Fibroblast of the conjunctiva (primary cell): ENCODE measurements at places on chromosomes 11 and 22.

DNA sequence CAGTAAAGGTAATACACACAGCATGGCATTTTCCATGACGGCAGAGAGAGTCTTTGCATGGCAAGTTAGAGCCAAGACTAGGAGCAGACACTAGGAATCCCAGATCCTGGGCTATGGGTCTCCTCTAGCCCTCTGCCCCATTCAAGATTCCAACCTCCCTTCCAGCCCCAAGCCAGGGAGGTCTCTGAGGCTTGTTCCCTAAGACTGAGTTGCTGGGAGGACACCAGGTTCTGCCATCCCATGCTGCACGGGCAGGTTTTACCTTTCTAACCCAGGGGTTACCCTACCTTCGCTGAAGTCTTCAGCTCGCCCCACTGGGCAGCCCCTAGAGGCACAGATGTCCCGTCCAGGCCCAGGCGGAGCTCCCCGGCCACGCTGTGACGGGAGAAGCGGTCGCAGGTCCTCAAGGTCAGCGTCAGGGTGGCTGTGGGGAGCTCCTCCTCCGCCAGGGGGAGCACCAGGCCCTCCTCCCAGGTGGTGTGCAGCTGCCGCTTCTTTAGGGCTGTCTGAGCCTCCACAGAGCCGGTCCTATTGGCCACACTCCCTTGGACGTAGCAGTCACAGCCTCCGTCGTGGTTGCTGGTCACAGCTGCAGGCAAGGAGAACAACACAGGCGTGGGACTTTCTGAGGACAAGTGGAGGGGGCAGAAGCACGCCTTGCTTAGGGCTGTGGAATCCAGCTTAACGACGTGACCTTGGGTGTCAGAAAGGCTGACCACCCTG is 33.8 kb downstream of the SYT13 start:
- DNase-seq = no peak

DNA sequence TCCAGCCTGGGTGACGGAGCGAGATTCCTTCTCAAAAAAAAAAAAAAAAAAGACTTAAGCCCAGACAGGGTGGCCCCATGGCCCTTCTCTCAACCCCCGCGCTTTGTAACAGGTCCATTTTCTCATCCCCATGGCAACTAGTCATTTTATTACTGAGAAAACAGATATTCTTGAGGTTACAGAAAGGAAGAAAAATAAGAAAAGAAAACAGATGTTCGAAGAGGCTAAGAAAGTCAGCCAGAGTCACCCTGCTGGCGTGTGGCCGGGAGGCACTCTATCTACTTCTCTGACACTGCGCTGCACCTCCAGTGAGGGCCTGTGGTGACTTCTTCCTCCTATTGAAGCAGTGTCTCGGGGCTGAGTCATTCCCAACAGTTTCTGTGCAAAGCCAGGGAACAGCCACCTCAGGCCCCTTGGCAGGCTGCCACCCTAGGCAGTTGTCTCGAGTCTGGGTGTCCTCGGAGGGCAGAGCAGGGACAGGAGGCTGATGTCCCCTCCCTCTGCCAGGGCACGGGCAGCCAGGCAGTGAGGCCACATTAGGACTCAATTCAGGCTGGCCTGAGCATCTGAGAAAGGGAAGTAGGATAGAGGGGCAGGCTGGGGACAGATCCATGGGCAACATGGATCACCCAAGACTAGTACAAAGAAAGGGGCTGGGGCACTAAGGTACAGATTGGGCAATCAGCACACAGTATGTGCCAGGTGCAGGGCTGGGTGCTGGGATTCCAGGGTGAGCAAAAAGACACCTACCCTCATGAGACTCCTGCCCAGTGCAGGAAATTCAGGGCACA is 16.4 kb upstream of the SYVN1 start:
- peak; percentile 9 for DNase-seq

- DNase-seq = no peak
These were observed 375.6 kb upstream of the CCDC90B start for GRCh38 chr11:83661491-83662350.

DNA sequence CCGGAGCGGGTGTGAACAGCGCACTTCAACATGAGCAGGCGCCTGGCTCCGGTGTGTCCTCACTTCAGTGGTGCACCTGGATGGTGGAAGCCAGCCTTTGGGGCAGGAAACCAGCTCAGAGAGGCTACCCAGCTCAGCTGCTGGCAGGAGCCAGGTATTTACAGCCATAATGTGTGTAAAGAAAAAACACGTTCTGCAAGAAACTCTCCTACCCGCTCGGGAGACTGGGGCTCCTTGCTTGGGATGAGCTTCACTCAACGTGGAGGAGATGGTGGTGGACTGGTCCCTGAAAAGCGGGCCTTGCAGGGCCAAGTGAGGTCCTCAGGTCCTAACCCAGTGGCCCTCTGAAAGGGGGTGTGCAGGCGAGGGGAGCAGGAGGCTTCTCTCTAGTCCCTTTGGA is 7.5 kb downstream of the MCAM start:
- no peak for DNase-seq

GRCh38 chr11:126870021-126870420 is 130.5 kb downstream of the KIRREL3 start:
- DNase-seq = no peak

DNA sequence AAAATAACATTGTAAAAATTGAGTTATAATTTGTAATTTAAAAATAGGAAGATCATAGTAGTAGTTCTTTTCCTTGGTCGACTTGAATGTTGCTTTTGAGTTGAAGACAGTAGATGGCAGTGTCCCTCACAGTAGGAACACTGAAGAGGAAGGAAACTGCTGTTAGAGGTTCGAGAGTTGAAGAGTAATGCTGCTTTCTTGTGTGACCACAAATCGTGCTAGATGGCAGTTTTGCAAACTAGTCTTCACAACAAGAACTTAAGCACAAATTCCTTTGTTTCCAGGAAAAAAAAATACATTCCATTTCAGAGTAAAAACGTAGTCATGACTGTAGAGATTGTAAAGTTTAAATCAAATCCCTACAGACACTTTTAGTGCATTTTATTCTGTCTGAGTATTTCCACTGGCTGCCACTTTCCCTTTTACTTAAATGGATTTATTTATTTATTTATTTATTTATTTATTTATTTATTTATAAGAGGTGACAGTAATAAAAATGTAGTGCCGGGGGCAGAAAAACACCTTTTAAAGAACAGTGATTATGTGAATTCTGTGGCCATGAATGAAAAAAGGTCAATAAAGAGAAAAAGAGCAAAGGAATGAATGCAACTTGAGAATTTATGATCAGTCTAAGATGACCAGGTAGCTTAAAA is 54.6 kb downstream of the SPECC1L start:
- DNase-seq = peak; percentile 79

DNA sequence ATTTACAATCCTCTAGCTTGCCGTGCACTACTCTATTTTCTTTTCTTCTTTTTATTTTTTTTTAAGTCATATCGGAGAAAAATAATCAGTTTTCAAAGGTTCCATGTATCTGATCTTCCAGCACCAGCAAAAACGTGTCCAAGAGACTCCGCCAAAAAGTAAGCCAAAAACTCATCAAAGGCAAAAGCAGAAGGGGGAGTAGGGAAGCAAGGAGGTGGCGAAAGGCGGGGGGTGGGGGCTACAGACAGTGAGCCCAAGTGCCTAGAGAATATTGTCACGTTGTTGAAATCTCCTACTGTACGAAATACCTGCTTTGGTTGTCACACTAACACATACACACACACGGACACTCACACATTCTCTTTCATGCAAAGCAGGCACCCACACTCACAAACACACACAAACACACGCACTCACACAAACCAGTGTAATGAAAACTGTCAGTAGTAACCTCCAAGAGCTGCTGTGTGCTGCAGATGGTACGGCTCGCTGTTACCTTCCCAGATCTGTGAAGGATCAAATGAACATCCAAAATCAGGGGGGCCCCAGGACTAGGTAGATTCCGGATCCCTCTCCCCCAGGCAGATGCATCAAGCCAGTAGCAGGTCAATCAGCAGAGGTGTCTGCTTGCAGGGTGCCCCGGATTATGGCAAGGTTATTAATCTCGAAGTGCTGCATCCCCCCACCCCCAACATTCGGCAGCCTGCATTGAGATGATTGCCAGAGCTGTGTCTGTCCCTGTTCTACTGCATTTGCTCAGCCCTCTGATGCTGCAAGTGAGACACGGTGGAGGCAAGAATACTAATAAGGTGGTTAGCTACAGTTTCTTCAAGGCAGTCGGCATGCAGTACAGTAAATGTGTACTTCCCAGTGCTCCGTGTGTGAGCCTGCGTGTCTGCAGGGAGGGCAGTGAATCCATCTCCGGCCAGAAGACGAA is at the start of gene LRRC4C:
Gene LRRC4C (minus strand): TSS at position 188 of the 937 bp plus-strand sequence.
- DNase-seq = no peak

DNA sequence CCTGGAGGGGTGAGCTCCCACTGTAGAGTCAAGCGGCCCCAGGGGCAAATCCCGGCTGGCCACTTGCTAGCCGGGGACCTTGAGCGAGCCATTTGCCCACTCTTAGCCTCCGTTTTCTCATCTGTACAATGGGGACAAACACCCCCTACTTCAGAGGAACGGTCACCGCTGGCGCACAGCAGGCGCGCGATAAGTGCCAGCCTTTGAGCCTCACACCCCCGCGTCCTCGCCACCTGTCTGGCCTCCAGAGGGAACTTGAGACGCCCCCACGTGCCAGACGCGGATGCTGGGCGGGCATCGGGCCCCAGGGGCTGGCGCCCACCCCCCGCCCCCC is 72.6 kb upstream of the TCF20 start:
- DNase-seq = no peak

DNA sequence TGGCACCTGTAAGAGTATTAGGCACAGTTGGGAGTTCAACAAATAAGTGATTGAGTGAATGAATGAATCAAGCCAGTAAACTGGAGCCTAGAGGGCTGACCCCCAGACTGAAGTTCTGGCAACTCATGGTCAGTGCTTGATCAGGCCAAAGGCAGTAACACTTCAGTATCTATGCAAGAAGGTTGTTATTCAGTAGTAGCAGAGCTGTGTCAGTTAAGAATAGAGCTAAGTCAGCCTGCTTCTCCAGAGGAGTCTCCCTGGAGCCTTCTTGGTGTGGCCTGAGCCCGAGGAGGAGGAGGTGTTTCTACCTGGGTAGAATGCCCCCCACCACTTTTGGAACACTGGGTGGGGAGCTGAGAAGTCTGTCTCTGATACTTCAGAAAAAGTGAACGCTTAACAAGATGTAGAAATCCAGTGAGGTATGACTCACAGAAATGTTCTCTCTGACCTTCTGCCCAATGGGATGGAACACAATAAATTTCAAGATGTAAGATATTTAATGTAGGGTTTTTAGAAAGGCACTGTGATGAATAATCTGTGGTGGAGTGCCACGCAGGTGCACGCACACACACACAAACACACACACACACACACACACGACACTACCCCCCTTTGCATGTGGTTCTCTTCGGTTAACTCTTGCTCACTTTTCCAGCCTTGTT is 219.9 kb downstream of the HIPK3 start:
- no peak for DNase-seq

DNA sequence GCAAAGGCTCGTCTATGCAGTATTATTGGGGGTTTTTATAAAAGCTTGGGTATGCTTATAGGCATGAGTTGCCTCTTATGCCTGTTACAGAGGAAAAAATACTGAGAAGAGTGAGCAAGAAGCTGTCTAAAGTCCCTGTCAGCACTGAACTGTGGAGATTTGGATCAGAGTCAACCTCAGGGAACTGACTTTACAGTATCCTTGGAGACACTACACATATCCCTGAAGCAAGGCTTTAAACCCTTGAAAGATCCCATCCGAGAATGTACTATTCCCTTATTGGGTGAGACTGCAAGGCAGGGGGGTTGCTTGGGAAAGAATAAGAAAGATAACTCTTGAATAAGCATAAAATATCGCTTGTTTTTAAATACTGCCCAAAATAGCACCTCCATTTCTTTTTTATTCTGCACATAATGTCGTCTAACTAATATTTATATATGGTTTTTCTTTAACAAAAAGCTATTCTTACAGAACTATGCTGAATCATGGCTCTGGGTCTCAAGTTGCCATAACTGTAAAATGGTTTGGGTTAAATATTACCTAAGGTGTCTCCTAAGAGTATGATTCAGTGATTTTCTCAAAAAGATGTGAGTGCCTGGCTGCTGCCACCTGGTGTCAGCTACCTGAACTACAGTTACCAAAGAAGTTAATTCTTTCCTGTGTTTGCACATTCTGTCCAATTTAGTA is 1062.8 kb downstream of the DLG2 start:
- peak; percentile 8 for DNase-seq

- DNase-seq = no peak
These were observed 142.7 kb downstream of the WNT7B start for GRCh38 chr22:45834241-45834640.

GRCh38 chr22:47674600-47674999 is 912.1 kb downstream of the TBC1D22A start:
- no peak for DNase-seq

GRCh38 chr11:89361734-89362133 is 129.4 kb downstream of the NOX4 start:
- no peak for DNase-seq

DNA sequence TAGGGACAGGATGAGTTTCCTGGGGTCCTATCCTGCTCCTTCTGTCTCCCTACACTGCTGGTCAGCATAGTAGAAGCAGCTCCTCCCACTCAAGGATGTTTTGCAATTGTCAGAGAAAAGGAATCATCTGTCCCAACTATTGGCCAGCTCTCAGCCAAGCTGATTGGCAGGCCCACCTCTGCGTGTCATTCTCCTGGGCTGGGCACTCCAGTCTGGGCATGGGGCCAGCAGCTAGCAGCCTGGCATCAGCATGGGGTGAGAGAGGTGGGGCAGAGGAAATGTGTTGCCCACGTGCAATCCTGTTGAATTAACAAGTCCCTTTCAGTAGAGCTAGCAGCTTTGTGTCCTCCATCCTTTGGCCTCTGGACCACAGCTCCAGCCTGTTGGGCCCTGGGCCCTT is 14.1 kb downstream of the ANKK1 start:
- no peak for DNase-seq

DNA sequence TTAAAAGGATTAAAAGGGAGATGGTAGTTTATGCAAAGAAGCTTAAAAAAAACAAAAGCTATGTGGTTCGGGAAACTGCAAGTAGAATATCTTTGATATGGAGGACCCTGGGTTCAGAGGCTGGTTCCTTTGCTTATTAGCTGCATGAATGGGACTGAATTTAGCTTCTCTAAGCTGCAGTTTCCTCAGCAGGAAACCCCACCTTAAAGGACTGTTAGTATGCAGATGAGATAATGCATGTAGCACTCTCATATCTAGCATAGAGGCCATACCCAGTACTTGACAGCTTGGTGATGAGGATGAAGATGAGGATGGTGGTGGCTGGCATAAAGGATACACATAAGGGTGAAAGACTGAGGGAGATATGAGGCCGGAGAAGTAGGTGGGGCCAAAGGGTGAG is 134.6 kb downstream of the RRAS2 start:
- no peak for DNase-seq
